ENCODE measurements at places on chromosomes 13 and 19.

DNA sequence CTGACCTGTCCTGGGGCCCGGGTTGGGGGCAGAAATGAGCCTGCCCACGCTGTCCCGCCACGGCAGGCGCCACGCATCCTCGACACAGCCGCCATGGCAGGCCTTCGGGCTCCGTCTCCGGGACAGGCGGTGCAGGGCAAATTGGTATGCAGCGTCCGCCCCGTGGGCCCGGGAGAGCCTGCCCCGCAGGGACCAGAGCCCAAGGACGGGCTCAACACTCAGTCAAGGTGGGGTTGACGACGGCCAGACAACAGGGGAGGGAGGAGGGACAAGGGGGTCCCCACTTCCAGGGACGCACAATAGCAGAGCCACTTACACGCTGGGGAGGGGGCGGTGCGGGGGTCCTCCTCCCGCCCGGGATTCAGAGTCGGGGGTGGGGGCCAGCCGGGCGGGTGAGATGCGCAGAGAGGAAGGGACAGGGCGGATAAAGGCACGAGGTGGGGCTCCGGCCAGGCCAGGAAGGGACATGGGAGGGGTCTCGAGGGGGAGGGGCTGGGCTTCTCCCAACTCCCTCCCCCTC is 1.2 kb downstream of the CTXN1 start:
- DNase-seq = no peak

DNA sequence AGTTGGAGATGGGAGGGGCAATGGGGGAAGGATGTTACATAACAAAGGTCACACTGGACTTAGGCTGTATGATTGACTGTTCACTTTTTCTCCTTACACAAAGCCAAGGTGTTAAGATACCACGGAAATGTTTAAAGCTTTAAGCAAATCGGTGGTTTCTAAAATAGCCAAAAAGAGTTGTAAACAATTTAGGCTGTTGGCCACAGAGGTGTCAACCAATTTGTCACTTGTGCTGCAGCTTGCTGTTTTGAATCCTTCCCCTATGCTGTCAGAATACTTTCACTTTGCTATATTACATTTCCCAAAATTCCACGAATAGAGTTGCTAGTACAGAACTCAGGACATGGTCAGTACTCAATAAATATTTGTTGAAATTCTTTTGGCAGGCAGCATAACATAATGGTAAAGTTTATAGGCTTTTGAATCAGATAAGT is 149.3 kb downstream of the VWA8 start:
- no peak for DNase-seq

GRCh38 chr19:4541114-4541805 is 1.4 kb upstream of the LRG1 start:
- DNase-seq = no peak

GRCh38 chr19:44672226-44672625 is 944 bp downstream of the CEACAM19 start:
- no peak for DNase-seq

GRCh38 chr13:50970956-50971355 is 61.4 kb downstream of the RNASEH2B start:
- no peak for DNase-seq

- no peak for DNase-seq
Observed at GRCh38 chr13:41117869-41118268, 14.7 kb downstream of the KBTBD6 start.

DNA sequence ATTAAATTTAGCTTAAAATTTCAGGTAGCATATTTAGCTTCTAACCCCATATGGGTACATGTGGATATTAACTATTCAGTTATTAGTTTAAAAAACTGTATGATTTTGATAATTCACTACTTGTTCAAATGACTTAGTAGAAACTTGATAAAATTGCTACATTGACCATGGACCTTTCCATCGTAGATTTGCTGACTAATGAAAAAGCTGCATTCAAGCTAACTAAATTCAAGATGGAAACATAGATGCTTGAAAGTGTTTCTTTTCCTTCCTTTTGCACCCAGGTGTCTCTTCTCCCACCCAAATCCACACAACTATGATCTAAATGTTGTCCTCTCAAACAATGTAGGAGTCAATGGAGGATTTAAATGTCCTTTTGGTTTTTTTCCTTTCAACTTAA is 439.2 kb downstream of the TBC1D4 start:
- DNase-seq = no peak

- no peak for DNase-seq
Observed at GRCh38 chr13:109783815-109784589, 2.4 kb downstream of the IRS2 start.

DNA sequence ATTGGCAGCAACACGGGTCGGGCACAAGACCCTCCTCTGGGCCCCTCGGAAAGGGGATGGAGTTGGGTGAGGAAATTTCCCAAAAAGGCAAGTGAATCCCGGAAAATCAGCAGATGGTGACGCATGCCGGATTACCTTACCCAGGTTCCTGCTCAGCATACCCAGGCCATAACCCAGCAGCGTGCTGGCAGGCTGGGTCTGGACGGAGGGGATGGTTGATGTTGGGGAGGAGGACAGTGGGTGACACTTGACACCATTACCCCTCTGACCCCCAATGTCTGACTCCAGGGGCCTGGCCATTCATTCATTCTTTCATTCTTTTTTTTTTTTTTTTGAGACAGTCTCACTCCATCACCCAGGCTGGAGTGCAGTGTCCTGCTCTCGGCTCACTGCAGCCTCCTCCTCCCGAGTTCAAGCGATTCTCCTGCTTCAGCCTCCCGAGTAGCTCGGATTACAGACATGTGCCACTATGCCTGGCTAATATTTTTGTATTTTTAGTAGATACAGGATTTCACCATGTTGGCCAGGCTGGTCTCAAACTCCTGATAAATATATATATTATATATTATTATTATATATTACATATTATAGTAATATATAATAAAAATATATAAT is 799 bp downstream of the PVR start:
- no peak for DNase-seq
